ENCODE measurements at places on chromosomes 5 and 9.

GRCh38 chr5:150438873-150439546, 10.5 kb downstream of the RPS14 start:
- DNase-seq = no peak

DNA sequence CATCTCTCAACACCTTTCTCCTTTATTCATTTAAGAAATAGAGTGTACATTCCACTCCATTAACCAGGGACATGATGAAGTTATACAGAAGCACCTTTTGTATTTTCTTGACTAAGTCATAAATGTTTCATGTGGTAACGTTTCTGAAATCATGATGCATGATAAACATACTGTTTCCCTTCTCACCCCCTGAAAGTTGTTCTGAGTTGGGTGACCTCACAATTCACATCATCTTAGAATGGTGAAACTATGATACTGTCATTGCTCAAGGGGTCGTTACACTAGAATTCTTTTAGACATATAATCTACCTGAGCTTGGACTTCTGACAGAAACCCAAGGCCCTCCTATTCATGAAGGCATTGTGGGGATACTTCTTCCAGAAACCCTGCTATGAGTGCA, 37.8 kb upstream of the MIER3 start:
- DNase-seq = no peak

- no peak for DNase-seq
Measured at GRCh38 chr9:18905028-18905882, 127.8 kb downstream of the SAXO1 start.

GRCh38 chr5:169861934-169862333, 118.4 kb downstream of the INSYN2B start:
- DNase-seq = no peak

GRCh38 chr5:132394667-132395259, 25.3 kb downstream of the SLC22A5 start:
- no peak for DNase-seq

DNA sequence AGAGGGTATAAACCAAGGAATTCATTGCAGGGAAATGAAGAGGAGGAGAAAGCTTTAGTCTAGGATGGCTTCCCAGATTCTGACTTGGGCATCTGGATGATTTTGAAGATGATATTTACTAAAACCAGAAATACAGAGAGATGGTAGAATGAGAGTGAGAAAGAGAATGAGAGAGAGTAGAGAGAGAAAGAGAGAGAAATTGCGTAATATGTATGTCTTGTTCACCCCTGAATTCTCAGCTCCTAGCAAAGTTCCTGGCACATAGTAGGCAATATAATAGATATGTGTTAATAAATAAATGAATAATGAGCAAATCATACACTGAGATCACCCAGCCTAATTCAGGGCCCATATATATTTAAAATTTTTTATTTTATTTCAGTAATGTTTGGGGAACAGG, 1089.5 kb upstream of the DMAC1 start:
- no peak for DNase-seq

DNA sequence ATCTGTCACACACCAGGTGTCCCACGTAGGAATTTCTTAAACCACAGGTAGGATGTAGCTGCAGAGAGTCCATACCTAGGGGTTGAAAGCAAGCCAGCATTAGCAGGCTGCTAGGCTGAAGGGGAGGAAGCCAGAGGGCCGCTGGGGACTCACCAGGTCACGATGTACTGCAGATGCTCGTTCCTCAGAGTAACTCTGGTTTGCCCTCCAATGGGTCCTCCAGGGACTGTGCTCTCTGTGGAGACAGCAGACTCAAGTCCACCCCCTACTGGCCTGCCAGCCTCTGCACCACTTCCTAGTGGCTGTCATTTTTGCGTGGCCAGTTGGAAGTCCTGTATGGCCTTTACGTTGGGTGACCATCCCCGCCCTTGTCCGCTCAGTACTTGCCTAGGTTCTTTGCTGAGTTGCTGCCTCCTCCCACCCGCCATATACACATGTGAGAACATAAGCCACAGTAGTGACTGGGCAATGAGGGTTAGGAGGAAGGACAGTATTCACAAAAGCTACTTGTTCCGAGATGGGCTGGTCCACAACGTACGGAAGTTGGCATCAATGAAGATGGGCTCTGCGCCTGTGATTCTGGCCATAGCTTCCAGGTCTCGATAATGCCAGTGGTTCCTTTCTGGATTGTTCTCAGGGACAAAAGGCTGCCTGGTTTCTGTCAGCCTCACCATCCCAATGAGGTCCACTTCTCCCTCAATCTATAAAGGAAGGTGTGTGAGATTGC, 4.1 kb downstream of the RPL7A start:
- DNase-seq = no peak

DNA sequence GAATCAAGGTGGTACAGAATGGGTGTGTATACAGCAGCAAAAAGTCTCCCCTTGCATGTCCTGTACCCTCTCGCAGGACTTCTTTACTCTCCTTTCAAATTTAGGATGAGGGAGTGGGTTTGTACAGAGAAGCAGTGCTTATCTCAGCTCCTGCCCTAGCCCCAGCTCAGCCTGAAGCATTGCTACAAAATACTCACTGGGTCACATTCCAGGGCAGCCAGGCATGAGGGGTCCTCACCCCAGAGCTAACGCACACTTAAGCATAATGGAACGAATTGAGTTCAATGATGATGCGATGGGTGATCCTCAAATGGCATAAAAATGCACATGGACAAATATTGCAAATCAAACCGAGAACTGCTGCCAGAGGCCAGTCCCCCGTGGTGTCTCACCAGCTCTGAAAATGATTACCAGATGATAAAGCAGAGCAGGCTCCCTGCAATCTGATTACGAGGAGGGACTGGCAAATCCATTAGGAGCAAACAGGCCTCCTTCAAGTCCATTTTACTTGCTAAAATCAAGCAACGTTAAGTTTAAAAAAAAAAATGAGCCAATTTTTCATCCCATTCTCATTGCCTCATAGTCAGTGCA, 231.6 kb upstream of the TAS2R1 start:
- no peak for DNase-seq

GRCh38 chr5:16937503-16938161, 1.5 kb upstream of the MYO10 start:
- DNase-seq = no peak

DNA sequence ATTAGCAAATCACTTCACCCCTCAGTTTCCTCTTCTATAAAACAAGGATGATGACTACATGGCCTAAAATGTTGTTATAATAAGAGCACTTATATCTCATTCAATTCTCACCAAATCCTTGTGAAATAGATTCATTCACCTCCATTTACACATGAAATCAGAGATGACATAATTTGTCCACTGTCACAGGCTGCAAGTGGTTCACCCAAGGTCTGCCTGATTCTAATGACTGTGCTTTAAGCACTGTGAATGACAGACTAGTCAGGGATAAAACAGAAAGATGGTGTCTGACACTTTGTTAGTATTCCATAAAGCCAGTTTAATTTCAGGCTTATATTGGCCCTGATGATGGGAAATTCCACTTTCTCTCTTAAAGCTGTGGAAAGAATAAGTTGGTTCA, 209.5 kb downstream of the MAPKAP1 start:
- no peak for DNase-seq

- no peak for DNase-seq
Measured at GRCh38 chr9:28808042-28808441, 1234.8 kb upstream of the C9orf72 start.

DNA sequence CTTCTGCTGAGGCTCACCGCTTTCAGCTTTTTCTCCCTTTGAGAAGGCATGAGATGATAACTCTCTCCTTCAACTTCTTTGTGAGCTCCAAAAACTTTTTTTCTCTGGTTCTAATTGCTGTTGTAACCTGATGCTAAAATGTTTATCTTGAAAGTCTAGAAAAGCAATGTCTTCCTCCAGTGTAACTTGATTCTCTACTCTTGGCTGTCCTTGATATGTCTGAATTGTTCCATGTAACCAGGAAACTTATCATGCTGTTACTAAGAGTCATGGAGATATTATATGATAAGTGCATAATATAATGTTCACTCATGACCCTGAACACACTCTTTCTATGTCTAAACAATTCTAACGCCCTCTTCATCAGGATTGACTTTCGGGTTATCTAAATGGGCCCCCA, 128.0 kb upstream of the ABCA1 start:
- DNase-seq = no peak

GRCh38 chr5:31197183-31197582, 3.7 kb downstream of the CDH6 start:
- no peak for DNase-seq

GRCh38 chr5:74231697-74232096, 408.8 kb downstream of the ENC1 start:
- DNase-seq = no peak

GRCh38 chr5:138336952-138337684, 948 bp upstream of the FAM53C start:
- DNase-seq = peak; percentile 40

DNA sequence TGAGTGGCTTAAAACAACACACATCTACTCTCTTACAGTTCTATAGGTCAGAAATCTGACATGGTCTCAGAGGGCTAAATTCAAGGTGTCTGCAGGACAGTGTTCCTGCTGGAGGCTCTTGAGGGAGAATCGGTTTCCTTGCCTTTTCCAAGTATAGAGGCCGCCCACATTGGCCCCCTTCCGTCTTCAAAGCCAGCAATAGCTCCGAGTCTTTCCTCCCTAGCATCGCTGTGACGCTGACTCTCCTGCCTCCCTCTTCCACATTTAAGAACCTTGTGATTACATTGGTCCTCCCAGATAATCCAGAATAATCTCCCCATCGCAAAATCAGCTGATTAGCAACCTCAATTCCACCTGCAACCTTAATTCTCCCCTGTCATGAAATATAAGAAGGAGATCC, 81.3 kb upstream of the IER5L start:
- DNase-seq = no peak

GRCh38 chr9:34623374-34624235, 3.3 kb upstream of the DCTN3 start:
- DNase-seq = no peak

DNA sequence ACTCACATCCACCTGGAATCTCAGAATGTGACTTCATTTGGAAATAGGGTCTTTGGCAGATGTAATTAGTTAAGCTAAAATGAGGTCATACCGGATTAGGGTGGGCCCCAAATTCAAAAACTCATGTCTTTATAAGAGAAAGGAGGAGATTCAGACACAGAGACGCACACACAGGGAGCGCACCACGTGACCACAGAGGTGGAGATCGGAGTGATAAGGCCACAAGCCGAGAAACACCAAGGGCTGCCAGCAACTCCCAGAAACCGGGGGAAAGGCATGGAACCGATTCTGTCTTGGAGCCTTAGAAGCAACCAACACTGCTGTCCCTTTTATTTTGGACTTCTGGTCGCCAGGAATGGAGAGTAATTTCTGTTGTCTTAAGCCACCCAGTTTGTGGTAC, 31.8 kb upstream of the LMX1B start:
- DNase-seq = no peak

GRCh38 chr5:71780597-71780996, 61.5 kb downstream of the CARTPT start:
- DNase-seq = no peak

- DNase-seq = no peak
Measured at GRCh38 chr5:133494923-133495246, 117.5 kb downstream of the FSTL4 start.

- no peak for DNase-seq
Measured at GRCh38 chr5:142770650-142771609, 753 bp downstream of the ARHGAP26 start.

GRCh38 chr5:57986761-57987341, 473.0 kb downstream of the PLK2 start:
- DNase-seq = no peak

DNA sequence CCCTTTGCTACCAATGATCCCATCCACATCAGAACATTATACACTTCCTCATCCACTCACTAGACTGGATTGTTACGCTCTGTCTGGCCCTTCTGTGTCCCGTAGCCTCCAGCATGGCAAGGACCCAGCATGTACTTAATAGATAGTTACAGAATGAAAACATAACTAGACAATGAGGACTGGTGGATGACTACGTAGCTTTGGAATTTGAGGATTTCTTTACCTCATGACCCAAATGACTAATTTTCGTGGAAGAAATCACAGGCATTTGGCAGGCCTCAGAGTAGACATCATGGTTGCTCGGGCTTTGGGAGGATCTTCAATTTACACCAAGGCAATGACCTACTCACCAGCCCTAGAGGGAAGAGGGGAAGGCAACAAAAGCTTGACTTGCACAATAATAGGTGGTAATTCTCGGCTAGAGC, 299.8 kb downstream of the TLE1 start:
- no peak for DNase-seq

GRCh38 chr5:174231956-174232487, 186.5 kb downstream of the NSG2 start:
- DNase-seq = no peak

GRCh38 chr9:38384990-38385848, 7.3 kb upstream of the ALDH1B1 start:
- no peak for DNase-seq

DNA sequence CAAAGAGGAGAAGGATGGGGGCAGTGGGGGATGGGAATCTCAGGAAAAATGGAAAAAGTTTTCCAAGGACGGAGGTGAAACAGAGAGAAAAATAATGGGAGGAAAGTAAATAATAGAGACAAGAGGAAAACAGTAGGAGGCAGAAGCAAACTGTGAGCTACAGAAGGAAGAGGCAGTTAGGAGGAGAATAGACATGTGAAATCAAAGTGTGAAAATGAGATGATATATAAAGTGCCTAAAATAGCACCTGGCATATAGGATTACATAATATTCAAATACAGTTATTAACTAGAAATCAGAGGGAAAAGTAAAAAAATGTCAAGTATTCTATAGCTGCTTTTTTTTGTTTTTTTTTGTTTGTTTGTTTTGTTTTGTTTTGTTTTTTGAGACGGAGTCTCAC, 44.0 kb upstream of the PLIN2 start:
- DNase-seq = no peak

GRCh38 chr5:114250536-114250935, 111.3 kb upstream of the KCNN2 start:
- no peak for DNase-seq

DNA sequence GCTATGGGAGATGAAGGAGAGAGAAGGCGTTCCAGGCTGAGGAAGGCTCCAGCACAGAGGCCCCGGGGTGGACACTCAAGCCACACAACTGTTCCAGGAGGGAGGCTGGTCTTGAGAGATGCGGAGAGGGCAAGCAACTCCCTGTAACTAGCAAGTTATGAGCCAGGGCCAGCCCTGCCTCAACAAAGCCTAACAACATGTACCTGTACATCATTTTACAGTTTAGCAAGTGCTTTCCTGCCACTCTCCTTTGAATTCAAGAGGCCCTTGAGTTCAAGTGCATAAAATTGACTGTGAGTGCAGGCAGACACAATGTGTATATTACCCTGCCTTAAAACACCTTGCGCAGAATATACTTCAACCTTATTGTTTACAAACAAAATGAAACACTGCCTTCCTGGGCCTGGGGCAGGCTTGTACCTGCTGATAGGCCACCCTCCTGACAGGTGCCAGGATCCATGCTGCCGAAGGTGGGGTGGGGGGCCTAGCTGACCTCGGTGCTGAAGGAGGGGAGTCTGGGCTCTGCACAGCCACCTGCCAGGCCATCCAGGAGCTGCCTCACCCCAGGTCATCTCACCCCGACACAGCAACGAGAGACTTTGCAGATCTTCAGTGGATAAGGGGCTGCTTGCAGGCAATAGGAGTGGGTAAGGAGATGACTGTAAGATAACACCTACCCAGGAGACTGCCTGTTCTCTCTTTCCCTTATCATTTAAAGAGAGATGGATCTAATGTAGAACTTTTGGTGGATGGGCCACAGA, 80.0 kb downstream of the PPARGC1B start:
- no peak for DNase-seq

- DNase-seq = no peak
Measured at GRCh38 chr9:126150411-126151030, 176.1 kb upstream of the MVB12B start.

Data from D721Med (cell line).